NCI-H526 (cell line): ENCODE measurements at places on chromosomes 16 and 17.

DNA sequence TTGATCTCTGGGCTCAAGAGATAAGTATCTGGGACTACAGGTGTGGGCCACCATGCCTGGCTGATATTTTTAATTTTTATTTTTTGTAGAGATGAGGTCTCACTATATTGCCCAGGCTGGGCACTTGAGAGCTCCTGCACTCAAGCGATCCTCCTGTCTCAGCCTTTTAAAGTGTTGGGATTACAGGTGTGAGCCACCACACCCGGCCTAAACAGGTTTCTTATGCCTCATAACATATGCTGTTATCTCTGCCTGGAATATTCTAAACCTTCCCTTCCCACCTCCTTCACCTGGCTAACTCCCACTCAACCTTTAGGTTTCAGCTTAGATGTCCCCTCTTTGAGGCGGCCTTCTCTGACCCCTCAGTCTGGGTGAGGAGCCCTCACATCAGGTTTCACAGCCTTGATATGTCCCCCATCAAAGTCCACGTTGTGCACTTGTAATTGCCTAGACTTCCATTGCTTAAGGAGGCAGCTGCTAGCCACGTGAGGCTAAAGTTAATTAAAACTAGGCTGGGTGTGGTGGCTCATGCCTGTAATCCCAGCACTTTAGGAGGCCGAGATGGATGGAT lies 8.6 kb upstream of the CNP start:
- no peak for DNase-seq

DNA sequence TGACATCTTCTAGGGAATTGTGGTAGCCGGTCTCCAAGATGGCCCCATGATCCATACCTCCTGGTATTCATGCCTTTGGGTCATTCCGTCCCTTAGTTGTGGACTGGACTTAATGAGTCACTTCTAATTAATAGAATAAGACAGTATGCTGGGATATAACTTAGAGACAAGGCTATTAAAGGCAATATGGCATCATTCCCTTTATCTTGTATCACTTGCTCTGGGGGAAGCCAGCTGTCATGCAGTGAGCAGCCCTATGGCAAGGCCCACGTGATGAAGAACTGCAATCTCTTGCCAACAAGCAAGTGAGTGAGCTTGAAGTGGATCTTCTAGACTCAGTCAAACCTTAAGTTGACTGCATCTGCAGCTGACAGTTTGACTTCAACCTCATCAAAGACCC lies 97.8 kb upstream of the MED13 start:
- DNase-seq, result no peak

DNA sequence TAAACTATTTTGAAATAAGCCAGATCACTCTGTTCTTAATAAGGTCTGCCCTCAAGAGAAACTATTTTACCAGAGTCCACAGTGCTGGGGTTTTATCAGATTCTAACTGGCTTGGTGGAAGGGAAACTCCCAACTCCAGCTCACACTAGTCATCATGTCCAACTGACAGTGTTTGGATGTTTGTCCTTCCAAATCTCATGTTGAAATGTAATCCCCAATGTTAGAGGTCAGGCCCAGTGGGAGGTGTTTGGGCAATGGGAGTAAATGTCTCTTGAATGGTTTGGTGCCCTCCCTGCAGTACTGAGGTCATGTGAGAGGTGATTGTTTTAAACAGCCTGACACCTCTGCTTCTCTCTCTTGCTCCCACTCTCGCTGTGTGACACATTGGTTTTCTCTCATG lies 1301.0 kb upstream of the CDH8 start:
- no peak for DNase-seq

GRCh38 chr17:82094931-82095776 lies 2.9 kb downstream of the FASN start:
- no peak for DNase-seq

GRCh38 chr16:19691161-19691711 lies 26.8 kb downstream of the KNOP1 start:
- no peak for DNase-seq
